ENCODE measurements at places on chromosomes 2 and 18.
A peak's percentile ranks its signal among the peaks of the same experiment; 100 is the strongest.

DNA sequence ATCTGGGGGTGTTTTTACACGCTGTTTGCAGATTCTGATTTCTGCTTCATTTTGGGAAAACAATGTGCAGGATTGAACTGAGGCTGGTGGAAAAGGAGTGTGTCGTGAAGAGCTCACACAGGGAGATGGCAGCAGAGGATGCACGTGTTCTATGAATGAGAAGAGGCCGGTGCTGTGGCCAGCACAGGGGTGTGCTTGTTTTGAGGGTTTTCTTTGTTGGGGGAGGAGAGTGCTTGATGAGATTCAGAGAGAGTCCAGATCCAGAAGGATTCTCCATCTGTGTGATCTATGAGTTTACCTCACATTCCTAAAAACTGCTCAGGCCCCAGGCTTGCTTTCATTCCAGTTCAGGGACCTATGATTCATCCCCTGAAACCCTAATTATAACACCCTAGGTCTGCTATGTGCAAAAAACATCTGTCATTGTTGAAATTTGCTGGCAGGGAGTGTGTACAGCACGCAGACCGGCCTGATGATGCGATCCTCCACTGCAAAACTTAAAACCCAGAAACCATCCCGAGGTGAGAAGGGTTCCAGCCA, 12.1 kb downstream of the TGFA start:
- peak; percentile 53 for DNase-seq

- DNase-seq, result peak; percentile 22
Measured at GRCh38 chr18:10265560-10266333, 188.7 kb upstream of the APCDD1 start.

- no peak for DNase-seq
Measured at GRCh38 chr2:69244882-69245281, 142.1 kb downstream of the GFPT1 start.

DNA sequence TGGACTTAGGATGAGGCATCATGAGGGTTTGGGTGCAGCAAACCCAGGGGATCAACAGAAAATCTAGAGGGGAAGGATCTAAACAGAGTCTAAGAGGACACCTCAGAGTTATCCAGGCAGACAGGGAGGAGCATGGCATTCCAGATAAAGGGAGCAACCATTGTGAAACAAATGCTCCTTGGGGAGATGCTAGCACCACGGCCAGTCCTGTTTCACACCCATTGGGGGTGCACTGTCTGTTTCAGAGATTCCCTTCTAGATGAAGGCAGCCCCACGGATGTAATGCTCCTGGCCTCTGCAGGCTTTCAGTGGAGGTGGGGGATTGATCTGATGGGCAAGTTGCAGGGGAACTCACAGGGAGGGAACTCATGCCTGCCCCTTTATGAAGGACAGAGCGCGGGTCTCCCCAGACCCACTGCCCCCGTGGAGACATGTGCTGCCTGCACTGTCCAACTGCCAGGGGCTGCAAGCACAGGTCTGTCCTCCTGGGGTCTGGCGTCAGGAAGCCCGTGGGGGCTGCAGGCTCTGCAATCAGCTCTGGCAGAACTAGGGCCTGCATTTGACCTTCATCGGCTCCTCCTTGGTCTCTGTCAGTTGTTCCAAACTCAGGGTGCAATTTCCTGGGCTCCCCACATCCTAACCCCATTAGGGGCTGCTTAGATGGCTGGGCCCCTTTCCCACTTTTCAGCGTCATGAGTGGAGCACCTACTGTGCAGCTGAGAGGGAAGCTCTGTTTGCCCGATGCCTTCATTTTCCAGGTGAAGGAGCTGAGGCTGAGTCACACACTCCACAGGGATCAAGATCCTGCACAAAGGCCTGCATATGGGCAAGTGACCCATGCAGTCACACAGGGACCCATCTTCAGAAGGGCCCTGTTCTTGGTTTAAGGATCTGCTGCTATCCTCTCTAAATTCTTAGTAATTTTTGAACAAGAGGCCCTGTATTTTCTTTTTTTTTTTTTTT, 163.4 kb downstream of the ARL4C start:
- no peak for DNase-seq

DNA sequence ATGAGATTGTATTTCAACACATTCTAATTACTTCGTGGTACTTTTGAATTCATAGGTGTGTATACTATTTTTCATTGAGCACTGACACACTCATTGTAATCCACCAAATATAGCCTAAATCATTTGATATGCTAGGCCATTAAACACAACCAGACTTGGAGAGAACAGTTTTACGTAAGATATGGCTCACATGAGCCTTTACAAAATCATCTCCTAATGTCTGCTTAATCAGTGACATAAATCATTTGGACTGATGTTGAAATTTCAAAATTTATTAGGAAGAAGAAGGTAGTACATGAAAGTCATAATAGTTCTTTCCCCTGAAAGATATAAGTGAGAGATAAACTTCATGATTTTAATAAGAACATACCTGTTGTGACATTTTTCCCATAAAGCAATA, 550.2 kb upstream of the LINC00305 start:
- DNase-seq, result no peak

DNA sequence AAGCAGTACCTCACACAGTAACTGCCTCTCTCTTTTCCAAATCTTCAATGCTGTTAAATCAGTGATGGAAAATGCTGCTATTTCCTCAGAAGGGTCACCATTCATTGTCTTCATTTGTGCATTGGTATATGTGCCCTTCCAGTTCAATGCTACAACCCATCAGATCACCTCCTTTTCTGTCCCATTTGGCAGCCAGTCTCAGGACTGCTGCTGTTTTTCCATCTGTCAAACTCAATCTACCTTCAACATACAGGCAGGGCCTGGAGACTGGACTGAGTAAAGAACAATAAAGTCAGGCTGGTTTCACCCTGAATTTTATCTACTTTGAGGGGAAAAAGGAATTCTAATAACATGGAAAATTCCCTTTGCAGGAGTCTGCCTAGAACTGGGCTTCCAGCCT, 17.9 kb downstream of the ZNF385B start:
- no peak for DNase-seq

GRCh38 chr2:43391878-43392215, 165.4 kb upstream of the ZFP36L2 start:
- DNase-seq, result peak; percentile 60
